Mesothelial cell of epicardium (in vitro differentiated cells): ENCODE measurements at places on chromosomes 12 and 14.

- DNase-seq = peak; percentile 29
Observed at GRCh38 chr12:11650286-11651281, 1.1 kb downstream of the ETV6 start.

DNA sequence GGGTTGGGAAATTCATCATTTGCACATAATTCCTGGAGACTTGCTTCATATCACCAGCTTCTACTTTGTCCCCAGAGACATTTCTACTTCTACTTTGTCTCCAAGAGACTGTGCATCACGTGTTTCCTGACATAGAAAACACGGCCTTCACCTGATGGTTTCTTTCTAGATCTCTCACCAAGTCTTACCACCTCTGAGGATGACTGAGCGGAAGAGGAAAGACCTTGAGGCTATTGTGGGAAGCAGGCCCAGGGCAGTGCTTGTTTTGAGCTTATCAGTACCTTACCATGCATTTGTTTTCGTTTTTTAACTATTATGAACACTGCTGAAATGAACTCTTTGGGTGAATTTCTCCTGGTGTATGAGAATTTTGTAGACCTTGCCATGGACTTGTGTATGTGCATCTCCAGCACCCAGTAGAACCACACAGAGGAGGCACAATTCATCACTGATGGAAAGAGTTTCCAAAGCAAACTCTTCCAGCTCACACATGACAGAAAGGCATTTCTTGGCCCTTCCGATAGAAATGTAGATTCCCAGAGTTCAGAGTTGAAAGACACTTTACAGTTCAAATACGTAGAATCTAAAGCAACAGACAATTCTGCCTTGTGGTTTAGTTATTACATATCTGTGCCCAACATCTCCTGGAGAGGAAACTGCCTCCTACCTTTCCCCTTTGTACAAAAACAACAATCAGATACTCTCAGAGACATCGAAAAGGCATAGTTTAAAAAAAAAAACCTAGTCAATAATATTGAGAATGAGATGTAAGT, 434.7 kb downstream of the FUT8 start:
- no peak for DNase-seq

- DNase-seq = no peak
Observed at GRCh38 chr12:536751-537245, 77.1 kb downstream of the B4GALNT3 start.

- DNase-seq = no peak
Observed at GRCh38 chr14:104085889-104086201, 345 bp downstream of the ASPG start.

DNA sequence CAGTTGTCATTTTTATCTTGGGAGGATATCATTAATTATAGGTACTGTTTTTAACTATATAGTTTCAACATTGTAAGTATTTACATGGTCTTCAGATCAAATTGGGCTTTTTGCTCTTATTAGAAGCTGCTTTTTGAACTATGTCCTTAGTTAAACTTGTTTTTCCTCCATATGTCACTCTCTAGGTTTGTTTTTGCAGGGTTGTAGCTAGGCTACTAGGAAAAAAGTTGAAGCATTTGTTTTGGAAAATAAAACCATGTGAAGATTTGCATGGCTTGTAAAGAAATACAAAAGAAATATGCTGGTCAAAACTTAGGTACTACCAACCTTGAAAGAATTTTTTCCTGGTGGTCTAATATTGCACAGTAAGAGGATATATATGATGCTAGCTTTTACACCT, 3.4 kb downstream of the ARID2 start:
- DNase-seq = no peak

DNA sequence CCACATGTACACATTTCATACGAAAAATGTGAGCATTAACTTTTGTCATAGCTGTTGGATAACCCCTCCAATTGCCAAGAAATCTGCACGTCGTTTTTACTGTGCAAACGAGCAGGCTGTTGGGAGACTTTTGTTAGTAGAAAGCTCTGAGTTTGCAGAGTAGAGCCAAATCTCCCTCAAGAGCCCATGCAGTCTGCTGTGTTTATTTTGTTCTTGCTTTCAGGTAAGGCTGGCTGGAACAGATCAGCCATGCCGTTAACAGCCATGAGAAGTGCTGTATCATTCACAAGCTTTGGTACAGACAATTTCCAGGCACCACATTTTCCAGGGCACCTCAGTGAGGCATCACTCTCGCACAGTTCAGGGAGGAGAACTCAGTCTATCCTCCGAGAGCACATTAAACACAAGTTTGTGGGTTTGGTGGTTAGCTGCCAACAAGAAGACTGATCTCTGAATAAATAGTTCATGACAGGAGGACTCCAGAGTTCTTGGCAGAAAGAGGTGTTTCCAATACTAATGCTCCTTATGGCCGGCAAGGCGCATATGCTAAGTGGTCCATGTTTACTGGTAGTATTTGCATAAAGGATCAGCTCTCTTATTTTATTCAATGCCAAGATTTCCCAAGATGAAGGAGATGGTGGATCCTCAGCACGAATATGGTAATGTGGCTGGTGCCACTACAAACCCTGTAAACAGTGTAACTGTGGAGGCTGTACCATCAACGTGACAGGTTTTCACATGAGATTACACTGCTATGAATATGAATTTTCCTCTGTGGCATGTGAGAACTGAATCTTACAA, 30.3 kb upstream of the PELI2 start:
- no peak for DNase-seq

GRCh38 chr14:68841016-68841809, 48.3 kb upstream of the ZFP36L1 start:
- no peak for DNase-seq

DNA sequence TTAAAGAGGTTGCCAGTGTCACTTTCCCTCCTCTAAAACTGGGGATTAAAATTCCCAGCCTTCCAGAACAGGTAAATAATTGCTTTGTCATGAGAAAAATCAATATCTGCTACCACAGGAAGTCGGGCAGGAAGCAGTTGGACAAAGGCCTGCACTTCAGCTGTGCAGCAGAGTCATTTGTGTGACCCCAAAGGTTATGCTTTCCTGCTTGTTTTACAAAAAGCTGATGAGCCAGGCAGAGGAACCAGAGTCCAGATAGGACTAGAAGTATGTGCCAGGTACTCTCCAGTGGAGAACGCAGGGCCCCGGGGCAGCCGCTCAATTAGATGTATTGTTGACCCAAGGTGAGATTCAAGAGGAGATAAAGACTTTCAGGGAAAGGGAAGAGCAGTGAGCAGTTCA, 117.1 kb upstream of the FRMD6 start:
- no peak for DNase-seq

DNA sequence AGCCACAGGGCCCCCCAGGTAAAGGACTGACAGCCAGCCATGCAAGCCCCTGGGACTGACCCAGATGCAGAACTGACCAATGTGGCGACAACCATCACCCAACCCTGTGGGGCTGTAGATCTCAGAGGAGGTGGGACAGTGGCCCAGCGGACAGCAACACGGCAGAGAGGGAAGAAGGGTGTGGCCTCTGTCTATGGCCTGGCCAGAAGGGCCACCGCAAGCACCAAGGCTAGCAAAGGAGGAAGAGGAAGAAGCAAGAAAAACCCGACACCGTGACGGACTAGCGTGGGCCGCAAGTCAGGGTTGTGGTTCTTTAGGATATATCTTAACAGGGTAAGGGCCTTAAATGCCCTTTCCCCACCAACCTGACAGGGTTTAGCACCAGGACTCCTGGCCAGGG, 71.2 kb downstream of the ITPK1 start:
- no peak for DNase-seq

GRCh38 chr12:94674051-94674451, 23.7 kb upstream of the TMCC3 start:
- DNase-seq = no peak

- no peak for DNase-seq
Observed at GRCh38 chr12:57103856-57104255, 7.3 kb downstream of the STAT6 start.

- no peak for DNase-seq
Observed at GRCh38 chr14:24920265-24921075, 129.5 kb downstream of the STXBP6 start.

- DNase-seq = no peak
Observed at GRCh38 chr12:76265424-76266180, 82.6 kb downstream of the BBS10 start.

GRCh38 chr12:100871195-100871734, 76.7 kb downstream of the ANO4 start:
- DNase-seq = no peak
